ENCODE measurements at places on chromosomes 16 and 17. TPM values are rescaled to one million over a fixed set of nuclear protein-coding genes. Genes with fewer than 3 reads are reported as not detected.

DNA sequence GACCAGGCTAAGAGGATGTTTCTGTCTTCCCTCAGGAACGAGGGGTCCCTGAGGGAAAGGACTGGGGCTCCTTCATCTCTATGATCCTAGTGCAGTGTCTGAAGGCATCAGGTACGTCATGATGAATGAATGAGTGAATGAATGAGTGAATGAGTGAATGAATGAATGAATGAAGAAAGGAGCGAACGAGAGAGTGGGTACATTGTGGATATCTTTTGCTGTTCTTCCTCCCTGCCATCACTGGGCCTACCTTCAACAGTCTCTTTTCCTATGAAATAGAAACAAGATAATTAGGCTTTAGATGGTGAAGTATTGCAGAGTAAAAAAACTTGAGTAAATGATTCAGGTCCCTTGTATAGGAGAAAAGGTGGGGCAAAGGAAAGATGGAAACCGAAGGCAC is 111.3 kb upstream of the CRHR1 start:
- DNase-seq, result no peak

GRCh38 chr16:775236-775796 is 12.9 kb downstream of the RPUSD1 start:
- DNase-seq, result no peak

- peak; percentile 64 for DNase-seq
Observed at GRCh38 chr16:50671644-50672260, 9.4 kb downstream of the SNX20 start.

DNA sequence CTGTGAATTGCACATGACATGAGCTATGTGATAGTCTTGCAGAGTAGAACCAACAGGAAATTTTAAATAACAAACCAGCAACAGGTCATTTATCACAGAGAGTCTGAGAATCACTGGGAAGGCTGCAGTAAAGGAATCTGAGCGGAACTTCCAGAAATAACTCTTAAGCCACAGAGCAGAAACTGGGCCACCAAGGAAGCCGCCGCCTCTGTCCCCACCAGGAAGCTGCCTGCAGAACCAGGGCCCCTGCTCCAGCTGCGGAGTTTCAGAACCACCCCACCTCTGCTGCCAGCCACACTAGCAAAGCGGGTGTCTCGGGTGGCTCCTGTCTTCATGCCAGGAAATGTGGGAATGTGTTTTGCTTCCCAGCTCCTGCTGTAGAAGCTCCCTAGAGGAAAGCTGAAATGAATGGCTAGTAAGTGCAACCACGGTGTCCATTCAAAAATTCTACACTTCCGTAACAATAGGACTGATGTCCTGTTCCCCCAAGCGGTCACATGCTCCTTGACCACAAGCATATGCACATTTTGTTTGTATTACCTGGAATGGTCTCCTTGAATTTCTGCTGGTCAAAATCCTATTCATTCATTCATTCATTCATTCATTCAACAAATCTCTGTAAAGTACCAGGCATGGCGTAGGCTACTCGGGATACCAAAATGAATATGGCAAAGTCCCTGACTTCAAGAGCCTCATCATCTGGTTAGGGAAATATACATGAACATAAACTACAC is 7.7 kb upstream of the ITPRIPL2 start:
- peak; percentile 15 for DNase-seq

DNA sequence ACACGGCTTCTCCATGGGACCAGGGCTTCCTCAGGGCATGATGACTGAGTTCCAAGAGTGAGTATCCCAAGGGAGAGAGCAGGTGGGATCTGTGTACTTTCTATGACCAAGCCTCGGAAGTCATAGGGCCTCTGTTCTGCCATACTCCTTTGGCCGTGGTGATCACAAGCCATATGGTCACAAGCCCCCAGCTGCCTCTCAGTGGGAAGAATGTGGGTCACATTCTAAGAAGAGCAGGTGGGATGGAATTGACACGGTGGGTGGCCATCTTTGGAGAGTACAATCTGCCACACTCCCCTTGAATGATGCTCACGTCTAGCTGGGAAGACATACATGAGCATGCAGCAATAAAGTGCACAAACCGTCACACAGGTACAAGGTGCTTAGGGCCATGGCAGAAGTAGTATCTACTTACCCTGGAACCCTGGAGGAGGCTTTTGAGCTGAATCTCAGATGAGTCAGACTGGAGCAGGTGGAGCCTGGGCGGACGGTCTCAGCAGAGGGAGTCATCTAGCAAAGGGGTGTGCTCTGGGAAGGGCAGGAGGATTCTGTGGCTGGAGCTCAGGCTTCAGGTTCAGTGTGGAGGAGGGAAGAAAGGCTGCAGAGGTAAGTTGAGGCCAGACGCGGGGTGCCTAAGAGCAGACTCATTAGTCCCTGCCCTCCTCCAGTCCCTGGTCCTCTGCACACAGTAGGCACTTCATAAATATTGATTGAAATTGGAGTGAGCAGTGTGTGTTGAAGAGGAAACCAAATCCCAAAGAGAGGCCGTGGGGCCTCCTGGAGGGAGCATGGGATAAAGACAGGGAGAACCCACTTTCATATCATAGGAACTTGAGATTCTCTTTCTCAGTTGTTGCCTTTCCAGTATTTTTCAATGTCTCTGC is 26.6 kb downstream of the GOSR2 start:
- no peak for DNase-seq

DNA sequence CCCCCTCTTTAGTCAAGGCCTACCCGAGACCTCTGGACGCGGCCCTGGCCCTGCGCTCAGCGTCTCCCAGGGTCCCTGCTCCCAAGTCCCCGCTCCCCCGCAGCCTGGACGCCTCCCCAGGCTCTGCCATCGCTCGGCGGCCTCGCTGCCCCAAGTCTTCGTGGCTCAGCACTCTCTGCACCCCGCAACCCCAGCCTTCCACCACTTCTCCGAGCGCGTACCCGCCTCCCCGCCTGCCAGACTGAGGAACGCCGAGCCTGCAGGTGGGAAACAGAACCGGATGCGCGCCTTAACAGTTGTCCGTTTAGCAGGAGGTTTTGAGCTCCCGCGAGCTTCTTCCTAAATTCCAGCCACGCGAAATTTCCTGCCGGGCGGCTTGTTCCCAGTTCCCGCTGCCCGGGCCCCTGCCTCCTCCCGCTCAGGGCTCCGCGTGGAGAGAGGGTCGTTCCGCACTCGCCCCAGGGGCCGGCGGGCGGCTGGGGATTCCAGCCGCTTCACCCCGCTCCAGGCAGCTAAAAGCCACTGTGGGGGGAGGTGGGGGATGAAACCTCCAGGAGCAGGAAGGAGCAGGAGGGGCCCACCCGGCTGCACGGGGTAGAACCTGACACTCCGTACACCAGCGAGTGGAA is 87.7 kb downstream of the KCNJ12 start:
- DNase-seq, result peak; percentile 80

GRCh38 chr17:51060396-51060795 is 60.3 kb downstream of the SPAG9 start:
- DNase-seq, result no peak

ARL5C gene
- total RNA-seq, result not detected

OR1F1 gene
- 0.38 TPM for total RNA-seq

ADAD2 gene
- total RNA-seq, result 1.5 TPM

TRIM25 gene
- 36.2 TPM for total RNA-seq

PIK3R5 gene
- total RNA-seq, result 9.4 TPM

RILP gene
- total RNA-seq, result 9.2 TPM

KRT33B gene
- total RNA-seq, result not detected

ARHGDIG gene
- 1.0 TPM for total RNA-seq

HOXB2 gene
- total RNA-seq, result not detected

CSF3 gene
- not detected for total RNA-seq

TPSG1 gene
- not detected for total RNA-seq

HES7 gene
- total RNA-seq, result 0.14 TPM
